ENCODE measurements at places on chromosomes 1 and 21.

- no peak for DNase-seq
These were observed 7.2 kb upstream of the CRABP2 start for GRCh38 chr1:156712626-156713025.

DNA sequence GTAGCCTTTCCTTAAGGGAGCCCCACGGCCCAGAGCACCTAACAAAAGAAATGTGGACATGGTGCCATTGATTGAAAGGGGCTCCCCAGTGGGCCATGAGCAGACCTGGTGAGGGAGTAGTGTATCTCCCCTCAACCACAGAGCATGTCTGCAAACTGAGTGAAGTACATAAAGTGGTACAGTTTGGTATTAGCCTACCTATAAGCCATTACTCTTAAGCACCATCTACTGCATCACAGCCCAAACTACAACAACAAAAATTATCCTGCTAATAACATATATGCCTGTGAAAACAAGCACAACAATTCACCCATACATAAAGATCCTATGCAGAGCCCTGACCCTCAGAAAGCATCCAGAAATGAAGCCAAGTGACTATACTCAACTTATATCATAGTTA is 407.8 kb downstream of the PTPRC start:
- DNase-seq, result no peak

GRCh38 chr1:33247545-33247944 is 8.7 kb upstream of the ZNF362 start:
- DNase-seq, result no peak

DNA sequence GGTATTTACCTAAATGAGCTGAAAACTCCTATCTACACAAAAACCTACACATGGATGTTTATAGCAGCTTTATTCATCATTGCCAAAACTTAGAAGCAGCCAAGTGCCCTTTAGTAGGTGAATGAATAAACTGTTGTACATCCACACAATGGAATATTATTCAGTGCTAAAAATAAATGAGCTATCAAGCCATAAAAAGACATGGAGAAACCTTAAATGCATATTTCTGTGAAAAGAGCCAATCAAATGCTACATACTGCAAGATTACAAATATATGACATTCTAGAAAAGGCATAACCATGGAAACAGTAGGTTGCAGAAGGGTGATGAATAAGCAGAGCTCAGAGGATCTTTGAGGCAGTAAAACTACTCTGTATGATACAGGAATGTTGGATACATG is 23.3 kb downstream of the ABCB10 start:
- DNase-seq, result no peak

- DNase-seq, result no peak
These were observed 19.9 kb downstream of the ELAPOR1 start for GRCh38 chr1:109133815-109134214.

DNA sequence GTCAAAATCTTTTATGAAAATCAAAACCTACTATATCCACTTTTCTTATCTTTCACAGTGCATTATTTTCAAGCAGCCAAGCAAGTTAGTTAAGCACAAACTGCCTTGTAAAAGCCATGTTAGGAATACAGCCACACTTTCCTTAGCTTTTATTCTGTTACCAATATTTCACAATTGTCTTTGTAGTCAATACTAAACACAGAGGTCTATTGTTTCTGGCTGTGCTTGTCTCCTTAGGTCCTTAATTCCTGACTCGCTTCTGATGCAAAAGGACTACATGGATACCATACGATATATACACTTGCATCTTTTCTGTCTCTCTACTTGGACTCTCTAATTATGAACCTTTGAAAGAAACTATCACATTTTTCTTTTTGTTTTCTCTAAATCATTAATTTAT is 331.8 kb downstream of the NEGR1 start:
- DNase-seq, result no peak

- DNase-seq, result no peak
These were observed 171.9 kb upstream of the CSF3R start for GRCh38 chr1:36654586-36654985.

- no peak for DNase-seq
These were observed 80.1 kb downstream of the STUM start for GRCh38 chr1:226628612-226629155.

DNA sequence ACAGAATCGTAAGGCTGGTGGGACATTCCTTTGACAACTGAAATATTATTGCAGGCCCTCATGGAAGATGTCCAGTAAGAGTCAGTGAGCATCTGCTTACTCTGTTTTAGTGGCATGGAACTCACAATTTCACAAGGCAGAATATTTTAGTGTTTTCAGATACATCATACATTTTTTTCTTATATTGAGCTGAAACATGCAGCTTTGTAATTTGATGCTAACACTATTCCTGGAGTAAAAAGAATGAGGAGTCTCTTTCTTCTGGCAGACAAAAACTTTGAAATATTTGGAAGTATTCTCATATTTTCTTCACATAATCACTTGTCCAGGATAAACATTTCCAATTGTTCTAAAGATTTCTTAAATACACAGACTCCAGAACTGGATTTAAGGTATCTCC is 17.7 kb downstream of the CLDN17 start:
- no peak for DNase-seq

DNA sequence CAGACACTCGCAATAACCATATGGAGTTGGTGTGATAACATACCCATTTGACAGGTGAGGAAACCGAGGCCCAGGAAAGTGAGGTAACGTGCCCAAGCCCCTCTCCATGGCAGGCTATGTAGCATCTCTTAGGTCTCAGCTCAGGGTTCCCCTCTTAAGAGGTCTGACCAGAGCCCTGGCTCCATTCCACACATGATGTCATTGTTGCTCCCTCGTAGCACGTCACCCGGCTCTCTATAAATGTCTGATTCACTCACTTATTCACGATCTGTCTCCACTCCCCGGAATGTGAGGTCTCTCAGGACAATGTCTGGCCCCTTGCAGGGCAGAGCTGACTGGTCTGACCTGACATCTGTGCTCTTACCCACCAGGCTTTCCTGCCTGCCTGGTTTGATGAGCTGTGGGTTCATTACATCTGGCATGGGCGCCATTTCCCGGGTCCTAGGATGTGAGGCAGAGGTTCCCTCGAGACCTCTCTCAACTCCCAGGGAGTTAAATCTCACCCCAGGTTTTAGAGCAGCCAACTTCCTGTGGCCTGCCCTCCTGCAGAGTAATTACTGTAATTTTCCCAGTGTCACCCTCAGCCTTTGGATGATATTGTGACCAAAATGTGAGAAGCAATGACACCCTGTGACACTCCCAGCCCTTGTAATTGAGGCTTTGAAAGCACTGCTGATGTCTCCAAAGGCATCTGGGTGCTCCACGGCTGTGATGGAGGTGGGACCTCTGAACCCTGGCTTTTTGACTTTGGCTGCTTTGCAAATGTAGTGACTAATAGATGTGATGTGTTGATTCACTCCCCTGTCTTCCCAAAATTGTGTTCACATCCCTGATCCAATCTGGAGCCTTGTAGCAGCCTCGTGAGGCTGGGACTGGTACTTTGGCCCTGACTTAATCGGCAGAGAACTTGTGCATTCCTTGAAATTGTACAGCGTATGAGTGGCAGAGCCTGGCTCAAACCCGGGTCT is 10.6 kb downstream of the ACTL8 start:
- no peak for DNase-seq

DNA sequence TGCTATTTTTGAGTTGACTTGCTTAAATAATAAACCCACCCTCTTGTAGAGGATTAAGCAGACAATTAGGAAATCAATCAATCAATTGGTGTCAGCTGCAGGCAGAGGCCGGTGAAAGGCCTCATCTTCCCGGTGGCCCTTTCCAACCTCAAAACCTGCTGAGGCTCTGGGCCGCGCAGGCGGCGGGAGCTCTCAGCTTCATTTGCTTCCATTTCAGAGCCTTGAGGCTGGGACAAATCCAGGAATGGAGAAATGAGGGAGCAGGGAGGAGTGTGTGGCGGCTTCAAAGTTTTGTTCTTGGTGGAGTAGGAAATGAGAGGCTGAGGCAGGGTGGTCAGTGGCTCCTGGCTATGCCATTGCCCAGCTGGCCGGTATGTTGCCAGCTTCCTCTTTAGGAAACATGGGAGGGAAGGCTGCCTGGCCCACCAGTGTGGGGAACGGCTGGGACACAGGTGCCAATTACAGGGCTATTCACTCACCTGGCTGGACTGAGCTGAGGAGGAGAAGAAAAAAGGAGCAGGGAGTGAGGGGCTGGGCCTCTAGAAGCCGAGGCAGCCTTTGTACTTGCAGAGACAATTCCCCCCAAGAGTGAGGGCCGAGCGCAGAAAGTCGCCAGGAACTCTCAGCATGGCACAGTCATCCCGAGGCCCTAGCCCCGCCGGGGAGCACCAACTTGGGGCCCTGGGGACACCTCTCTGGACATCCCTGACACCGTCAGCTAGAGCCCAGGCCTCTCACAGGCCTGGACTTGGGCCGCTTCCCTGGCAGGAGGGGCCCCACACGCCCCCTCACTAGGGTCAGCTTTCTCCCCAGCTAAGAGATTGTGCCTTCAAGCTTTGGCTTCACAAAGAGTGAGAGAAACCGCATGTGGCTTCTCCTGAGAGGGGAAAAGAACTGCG is 4.4 kb downstream of the POU3F1 start:
- no peak for DNase-seq

DNA sequence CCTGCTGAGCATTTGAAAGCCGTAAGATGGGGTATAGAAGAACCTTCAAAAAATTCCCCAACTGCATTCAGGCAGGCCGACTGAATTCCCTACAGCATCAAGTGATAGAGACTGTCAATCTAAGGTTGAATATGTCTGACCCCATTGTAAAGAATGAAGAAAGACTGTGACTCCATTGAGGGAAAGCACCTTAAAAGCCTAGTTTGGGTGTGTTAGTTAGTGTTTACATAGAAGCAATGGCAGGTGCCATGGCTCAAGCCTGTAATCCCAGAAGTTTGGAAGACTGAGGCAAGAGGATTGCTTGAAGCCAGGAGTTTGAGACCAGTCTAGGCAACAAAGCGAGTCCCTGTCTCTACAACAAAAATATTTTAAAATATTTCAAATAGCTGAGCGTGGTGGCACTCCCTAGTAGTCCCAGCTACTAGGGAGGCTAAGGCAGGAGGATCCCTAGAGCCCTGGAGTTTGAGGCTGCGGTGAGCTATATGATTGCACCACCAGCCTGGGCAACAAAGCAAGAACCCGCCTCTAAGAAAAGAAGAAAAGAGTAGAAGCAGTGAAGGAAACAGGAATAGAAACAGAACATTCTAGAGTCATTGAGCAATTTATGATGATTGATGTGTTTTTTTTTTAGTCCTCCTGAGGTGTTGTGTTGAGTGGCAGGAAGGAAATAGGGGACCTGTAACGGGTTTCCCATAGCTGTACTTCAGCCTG is 15.4 kb downstream of the POLR3GL start:
- no peak for DNase-seq

DNA sequence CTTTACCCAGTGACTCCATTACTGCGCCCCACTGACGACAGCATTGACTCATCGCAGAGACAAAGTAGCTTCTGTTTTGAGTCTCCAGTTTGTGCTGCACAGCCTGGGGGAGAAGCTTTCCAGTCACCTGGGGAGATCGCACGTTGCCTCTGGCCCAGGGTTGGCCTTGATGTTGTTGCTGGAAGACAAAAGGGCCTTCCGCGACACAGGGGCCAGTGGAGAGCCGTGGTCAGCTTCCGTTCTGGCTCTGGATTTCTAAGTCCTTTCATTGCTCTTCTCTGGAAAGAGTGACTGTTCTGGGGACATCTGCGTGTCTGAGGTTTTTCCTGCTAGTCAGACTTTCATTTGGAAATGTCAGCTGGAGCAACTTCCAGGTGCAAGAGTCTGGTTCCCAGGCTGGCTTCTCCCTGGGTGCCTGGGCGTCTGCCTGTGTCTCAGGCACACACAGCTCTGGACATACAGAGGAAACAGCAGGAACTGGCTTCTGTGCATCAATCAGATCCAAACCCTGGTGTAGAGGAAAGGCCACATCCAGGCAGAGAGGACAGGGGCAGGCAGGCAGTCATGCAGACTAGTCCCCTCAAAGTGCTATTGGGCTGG is 257.0 kb downstream of the SIPA1L2 start:
- DNase-seq, result no peak

GRCh38 chr21:44000360-44000759 is 11.7 kb upstream of the TRAPPC10 start:
- DNase-seq, result no peak

GRCh38 chr21:29940361-29940760 is 565 bp upstream of the GRIK1 start:
- no peak for DNase-seq

- DNase-seq, result no peak
These were observed 71.1 kb downstream of the LAMC1 start for GRCh38 chr1:183094351-183094750.

- DNase-seq, result no peak
These were observed 43.6 kb downstream of the GNB1 start for GRCh38 chr1:1847061-1847850.

DNA sequence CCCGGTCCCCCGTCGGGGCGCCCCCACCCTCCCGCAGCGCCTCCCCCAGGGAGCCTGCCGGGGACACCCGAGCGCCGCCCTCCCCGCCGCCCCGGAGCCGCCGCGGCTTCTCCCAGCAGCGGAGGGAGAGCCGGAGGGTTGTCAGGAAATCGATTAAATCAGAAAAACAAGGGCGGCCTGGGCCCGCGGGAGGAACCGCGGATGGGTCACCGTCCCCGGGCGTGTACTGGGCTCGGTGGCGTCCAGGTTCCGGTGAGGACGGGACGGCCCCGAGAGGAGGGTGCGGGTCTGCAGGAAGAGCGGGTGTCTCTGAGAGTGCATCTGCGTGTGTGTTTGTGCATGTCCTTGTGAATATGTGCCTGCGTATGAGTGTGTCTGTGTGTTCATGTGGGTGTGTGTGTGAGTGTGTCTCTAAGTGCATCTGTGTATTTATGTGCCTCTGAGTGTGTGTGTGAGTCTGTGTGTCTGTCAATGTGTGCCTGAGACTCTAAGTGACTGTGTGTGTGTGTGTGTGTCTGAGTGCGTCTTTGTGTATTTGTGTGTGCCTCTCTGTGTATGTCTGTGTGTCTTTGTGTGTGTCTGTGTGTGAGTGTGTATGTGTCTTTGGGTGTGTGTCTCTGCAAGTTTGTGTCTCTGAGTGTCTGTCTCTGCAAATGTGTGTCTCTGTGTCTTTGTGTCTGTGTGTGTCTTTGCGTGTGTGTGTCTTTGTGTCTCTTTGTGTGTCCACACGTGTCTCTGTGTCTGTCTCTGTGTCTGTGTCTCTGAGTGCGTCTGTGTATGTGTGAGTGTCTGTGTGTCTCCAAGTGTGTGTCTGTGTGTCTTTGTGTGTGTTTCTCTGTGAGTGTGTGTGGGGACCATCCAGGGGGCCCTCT is 1.1 kb downstream of the SPSB1 start:
- no peak for DNase-seq

DNA sequence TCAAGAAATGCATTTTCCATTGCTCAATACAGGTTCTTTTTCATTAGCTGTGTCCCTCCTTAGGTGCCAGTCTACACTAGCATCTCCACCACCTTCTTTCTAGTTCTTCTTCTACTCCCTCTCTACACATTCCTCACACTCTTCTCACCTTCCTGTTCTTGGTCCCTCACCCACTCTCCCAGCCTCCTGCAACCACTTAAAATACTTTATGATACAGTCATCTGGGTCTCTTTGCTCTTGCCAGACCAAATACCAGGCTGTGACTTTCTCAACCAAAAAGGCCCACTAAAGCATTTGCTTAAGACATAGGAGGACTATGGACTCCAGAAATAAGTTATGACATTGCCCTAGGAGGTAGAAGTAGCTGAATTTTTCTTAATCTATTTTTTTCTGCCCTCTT is 35.1 kb downstream of the PIGM start:
- no peak for DNase-seq

- DNase-seq, result no peak
These were observed 71.1 kb downstream of the ADCY10 start for GRCh38 chr1:167842872-167843271.
